ENCODE measurements at places on chromosomes 12 and 14. TPM values are rescaled to one million over a fixed set of nuclear protein-coding genes. Genes with fewer than 3 reads are reported as not detected.

Gene PRKD1
- total RNA-seq, result 4.3 TPM

GRCh38 chr12:81726634-81727033 lies 32.5 kb downstream of the PPFIA2 start:
- no peak for DNase-seq

DNA sequence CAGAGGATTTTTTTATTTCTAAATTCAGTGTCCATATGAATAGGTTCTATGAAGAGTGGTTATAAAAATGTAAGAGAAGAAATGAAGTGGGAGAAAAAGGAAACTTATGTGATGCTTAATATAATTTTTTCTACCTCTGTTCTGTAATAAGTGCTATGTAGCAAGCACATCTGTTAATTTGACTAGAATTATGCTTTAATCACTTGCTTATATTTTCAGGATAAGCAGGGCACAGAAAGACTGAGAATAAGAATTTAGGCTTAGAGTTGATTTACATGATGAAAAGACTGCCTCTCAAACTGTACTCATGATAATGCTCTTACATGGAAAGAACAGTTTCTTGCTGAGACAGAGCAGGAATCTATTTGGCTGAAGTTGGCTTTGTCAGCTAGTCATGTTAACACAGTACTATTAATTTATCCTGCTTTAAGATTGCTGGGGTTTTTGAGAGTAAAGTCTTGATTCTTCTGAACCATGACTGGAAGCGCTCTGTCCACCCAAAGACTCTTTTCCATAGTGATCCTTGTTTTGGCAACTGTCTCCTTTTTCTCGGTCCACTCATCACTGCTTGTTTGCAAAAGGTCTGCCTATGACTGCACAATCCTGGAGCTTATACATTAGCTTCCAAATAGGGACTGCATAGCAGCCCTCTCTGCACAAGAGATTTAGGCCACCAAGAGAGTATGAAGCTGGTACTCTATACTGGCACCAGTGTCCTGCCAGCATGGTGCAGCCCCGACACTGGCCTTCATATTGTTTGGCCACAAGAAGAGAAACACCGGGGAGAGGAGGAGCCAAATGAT lies 98.8 kb downstream of the AKAP6 start:
- DNase-seq, result no peak

DNA sequence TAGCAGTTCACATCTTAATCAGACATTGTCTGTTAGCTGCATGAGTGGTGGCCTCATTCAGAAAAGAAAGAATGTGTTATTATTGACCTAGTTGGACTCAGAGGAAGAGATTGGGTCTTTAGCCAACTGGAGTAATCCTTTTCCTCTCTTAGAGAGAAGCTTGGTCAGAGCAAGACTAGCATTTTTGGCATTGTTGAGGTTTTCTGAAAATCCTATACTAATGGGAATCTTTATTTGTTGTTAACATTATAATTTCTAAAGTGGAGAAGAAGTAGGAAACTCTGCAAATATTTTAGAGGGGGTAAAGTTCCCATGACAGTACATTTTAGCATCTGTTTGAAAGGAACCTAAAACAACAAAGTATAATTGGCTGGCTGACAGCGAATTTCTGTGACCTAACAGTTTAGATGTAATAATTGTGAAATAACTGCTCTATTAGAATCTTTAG lies 9.7 kb downstream of the TOX4 start:
- no peak for DNase-seq

DNA sequence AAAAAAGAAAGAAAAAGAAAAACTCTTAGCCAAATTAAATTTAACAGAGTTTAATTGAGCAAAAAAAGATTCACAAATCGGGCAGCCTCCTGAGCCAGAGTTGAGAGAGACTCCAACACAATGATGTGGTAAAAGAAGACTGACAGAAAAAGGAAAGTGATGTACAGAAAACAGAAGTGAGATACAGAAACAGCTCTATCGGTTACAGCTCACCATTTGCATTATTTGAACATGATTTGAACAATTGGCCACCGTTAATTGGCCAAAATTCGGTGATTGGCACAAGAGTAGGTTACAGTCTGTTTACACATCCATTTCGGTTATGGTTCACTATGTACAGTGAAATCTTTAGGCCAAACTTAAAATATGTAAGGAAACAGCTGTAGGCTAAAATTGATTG lies 117.7 kb downstream of the SPTSSA start:
- DNase-seq, result no peak

DNA sequence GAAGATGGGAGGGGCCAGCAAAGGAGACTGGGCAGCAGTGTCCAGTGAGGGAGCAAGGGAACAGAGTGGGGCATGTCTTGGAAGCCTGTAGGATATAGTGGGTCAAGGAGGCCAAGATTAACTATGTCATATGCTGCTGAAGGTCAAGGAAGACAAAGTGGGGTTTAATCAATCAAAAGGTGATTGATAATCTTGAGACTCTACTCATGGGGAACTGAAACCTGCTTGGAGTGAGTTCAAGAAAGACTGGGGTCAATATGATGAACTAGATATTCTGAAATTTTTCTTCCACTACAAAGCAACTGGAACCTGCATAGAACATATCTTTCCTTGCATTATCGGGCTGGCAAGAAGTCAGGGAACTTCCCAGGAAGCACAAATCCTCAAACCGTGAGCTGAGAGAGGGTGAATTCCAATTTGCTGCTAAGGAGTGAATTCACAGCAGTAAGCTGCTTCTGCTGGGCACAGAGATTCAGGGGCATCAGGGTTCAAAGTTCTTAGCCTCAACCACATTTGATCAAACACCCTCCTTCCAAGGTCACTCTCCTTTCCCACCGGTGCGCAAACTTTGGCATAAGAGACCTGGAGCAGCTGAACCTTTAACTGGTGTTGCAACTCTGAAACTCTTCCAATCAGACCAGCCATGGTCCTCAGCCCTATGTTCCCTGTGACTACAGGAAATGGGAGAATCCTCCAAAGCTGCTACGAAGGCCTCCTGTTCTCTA lies 40.3 kb upstream of the DCD start:
- no peak for DNase-seq

DNA sequence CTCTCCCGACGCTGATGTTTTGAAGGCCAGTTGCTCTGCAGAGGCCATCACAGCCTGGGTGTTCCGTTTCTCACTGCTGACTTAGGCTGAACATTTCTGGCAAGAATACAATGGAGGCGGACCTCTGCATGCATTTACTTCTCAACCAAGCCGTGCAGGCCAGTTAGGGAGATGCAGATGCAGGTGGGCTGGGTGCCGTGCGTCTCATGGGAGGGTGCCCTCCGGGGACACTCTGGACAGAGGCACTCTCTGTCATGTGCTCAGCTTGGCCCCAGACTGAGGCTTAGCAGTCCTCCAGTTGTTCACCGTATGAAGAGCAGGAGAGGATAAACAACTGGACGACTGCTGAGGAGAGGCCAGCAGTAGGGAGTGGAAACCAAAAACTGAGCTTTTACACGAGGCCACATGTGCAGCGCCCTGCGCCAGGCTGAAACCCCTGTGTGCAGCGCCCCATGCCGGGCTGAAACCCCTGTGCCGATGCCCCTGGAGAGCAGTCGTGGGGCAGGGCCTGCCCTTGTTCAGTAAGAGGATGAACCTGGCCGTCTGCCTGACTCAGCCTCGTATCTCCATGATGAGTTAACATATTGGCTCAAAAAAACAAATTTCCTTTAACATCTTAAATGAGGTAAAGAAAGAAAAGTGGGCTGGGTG lies 32.3 kb downstream of the DDX51 start:
- no peak for DNase-seq
